Activated CD4-positive, alpha-beta T cell treated with anti-CD3 and anti-CD28 coated beads for 24 hours (primary cell): ENCODE measurements at places on chromosomes 6 and 20.

- peak; percentile 66 for DNase-seq
Observed at GRCh38 chr6:155418017-155418761, 37.5 kb downstream of the NOX3 start.

DNA sequence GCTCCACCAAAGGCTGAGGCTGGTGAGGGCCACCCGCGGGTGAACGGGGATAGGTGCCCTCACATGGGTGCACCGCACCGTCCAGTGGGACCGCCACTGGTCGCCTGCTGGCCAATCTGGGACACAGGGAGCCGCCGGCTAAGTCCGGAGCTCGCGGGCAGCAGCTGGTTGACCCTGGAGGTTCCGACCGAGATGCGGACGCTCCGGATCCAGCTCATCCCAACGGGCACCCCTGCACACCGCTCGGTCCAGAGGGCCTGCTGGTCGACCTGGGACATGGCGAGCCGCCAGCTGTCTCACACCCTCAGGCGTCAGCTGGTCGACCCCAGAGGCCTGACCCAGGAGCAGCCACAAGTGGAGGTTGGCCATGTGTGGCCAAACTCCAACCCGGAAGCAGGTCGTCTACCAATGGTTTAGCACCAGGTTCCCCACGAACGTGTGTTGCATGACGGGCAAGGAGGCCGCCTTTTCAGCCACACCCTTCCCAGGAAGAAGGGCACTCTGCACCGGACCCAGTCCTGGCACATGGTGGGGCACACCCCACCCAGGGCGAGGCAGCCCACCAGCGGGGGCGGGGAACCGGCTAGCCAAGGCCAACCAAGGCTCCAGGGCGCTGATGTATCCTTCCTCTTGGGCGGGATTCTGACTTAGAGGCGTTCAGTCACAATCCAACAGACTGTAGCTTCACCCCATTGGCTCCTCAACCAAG lies 746.0 kb upstream of the DEFB115 start:
- no peak for DNase-seq

DNA sequence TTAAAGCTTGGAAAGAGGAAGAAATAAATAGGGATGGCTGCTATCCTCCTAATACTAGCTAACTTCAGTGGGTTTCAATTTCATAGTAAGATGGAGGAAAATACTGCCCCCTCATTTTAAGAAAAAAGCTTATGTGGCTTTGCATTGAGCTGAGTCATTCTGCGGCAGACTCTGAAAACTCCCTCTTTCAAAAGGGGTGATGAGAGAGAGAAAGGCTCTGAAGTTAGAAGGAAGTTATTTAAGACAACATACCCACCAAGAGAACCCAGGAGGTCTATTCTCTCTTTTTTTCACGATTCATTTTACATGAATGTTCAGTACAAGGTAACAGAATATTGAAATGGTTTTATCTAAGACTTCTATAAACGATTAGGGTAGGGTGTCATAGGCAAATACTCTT lies 4.5 kb downstream of the PRDM13 start:
- no peak for DNase-seq

- DNase-seq = no peak
Observed at GRCh38 chr6:150099546-150099945, 30.6 kb upstream of the ULBP3 start.

GRCh38 chr6:56310241-56310640 lies 62.9 kb upstream of the COL21A1 start:
- no peak for DNase-seq

- no peak for DNase-seq
Observed at GRCh38 chr6:25220857-25221256, 58.3 kb upstream of the CARMIL1 start.

DNA sequence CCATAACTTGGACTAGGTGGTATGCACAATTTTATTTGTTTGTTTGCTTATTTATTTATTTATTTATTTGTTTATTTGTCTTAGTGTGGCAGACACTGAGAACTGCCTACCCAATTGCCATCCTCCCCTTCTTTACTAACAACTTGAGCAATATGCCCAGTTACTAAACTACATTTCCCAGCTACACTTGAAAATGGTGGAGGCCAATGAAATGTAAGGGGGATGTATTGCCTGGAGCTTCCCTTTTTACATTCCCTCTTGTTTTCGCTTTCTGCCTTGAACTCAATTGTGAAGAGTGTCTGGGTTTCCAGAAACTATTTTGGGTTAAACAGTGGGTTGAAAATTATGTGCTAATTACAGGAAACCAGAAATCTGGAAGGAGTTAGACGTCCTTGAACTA lies 152.7 kb upstream of the FKBP1C start:
- no peak for DNase-seq

GRCh38 chr6:21263531-21264287 lies 329.8 kb upstream of the SOX4 start:
- no peak for DNase-seq

- no peak for DNase-seq
Observed at GRCh38 chr6:110342759-110343158, 15.4 kb downstream of the METTL24 start.

GRCh38 chr6:49676671-49677281 lies 36.6 kb downstream of the CRISP2 start:
- DNase-seq = no peak

GRCh38 chr6:20148433-20148832 lies 63.8 kb downstream of the MBOAT1 start:
- DNase-seq = no peak

DNA sequence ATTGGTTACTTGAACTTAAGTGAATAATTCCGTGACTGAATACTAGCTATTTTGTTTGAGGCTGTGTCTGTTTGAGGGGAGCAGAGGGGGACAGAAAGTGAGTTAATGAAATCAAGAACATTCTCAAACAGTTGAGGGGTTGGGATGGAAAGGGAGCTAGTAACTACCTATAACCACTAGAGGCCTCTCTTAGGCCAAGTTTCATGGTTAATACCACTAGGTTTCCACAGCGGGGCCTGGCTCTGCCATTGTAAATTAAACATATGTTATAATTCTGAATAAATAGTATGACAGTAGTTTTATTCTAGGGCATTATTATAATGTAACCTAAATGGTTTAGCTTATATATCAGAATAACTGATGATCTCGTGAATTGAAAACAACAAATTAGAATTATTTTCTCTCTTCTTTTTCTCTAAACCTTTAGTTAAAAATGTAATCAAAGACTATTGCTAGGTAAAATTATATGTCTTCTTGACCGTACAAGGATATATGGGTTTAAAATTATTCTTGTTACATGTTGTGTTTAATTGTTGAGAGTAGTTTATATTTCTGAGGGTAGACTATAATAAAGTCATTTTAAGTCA lies 108.1 kb downstream of the BCKDHB start:
- DNase-seq = peak; percentile 4

GRCh38 chr20:9323622-9324021 lies 190.8 kb upstream of the LAMP5 start:
- DNase-seq = no peak

- no peak for DNase-seq
Observed at GRCh38 chr20:58981628-58982364, 740 bp downstream of the NELFCD start.

DNA sequence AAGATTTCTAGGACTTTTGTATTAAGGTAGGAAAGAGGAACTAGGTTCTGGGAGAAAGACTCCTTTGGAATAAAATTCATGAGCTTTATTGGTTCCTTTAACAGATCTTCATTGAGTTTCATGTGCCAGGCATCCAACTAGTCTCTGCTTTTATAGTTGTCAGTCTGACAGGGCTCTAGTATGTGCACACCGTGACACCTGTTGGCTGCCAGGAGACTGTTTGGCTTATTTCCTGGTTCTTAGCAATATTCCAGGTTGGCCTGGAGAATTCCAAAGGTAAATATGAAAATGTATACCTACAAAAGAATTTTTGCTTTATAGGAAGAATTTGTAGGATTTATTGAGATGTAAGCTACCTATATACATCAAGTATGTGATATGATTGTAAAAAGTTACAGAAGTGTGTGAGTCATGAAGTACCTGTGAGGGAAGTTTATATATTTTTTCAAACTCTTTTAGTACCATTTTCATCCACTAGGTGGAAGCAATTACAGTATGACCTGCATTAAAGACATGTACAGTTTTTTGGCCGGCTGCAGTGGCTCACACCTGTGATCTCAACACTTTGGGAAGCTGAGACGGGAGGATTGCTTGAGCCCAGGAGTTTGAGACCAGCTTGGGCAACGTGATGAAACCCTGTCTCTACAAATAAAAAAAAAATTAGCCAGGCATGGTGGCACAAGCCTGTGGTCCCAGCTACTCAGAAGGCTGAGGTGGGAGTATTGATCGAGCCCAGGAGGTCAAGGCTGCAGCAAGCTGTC lies 35.2 kb downstream of the NDUFAF5 start:
- DNase-seq = no peak

DNA sequence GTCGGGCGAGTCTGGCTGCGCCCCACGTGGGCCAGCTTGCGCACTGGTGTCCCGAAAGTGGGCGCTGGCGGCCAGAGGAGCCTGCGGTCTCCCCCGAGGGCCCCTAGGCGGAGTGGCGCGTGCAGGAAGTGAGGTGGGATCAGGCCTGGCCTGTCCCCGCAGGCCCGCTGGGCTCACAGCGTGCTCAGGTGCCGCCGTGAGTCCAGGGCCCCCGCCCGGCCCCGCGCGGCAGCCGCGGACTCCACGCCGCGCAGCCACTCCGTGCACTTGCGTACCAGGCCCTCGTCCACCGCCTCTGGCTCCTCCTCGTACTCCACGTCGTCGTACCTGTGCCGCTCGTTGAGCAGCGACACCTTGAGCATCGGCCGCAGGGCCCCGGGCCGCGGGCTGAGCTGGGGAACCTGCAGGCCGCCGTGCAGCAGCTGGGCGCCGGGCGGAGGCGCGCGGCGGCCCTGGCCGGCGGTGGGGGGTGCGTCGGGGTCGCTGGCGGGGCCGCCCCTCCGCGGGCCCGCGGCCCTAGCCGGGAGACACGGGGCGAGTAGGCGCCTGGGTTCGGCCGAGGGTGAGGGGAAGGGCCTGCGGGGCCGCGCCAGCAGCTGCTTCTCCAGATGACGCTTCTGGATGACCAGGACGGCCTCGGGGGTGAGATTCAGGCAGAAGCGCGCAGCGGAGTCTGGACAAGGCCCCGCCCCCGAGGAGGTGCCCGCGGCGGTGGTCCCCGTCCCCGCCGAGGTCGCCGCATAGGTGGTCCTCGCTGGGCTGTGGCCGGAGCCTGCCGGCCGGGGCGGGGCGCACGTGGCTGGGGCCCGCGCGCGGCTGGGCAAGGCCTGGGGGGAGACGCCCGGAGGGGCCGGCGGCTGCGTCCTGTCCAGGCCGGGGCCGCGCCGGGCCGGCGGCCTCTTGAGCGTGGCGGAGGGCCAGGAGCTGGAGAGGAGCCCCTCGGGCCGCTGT lies 835 bp downstream of the PRR18 start:
- no peak for DNase-seq

GRCh38 chr6:33057222-33058150 lies 16.0 kb downstream of the HLA-DPA1 start:
- no peak for DNase-seq

DNA sequence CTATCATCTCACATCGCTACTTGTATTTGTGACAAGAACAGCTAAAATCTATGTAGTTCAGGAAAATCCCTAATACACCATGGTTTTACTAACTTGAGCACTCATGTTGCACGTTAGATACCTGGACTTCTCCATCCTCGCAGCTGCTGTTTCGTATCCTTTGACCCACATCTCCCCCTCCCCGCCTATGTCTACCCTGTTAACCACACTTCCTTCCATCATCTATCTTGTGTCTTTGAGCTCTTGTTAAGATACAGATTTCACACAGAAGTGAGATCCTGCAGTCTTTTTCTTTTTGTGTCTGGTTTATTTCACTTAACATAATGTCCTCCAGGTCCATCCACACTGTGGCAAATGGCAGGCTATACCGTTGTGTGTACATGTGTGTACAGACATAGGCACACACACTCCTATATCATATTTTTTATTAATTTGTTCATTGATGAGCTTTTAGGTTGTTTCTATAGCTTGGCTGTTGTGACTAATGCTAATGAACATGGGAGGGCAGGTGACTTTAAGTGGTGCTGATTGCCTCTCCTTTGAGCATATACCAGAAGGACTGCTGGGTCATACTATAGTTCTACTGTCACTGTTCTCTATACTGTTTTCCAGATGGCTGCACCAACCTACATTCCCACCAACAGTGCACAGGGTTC lies 117.8 kb downstream of the WDR27 start:
- DNase-seq = no peak
